ENCODE measurements at places on chromosomes 3 and 15.

- no peak for DNase-seq
These were observed 200.4 kb downstream of the ADAMTSL3 start for GRCh38 chr15:83854321-83854720.

DNA sequence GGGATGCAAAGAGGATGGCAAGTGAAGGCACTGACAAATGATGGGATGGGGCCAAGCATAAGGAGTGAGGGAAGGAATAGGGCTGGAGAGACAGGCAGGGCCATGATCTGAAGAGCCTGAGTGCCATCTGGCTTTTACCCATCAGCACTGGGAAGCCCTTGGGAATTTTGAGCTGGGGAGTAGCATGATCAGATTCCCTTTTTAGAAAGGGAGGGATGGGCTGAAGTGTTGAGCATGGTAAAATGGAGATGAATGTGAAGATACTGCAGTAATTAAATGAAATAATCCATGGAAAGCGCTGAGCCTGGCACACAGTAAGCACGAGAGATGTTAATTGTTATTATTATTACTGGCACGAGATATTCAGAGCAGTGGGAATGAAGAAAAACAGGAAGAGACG is 9.9 kb downstream of the RBP1 start:
- no peak for DNase-seq

- DNase-seq: no peak
These were observed 78.6 kb upstream of the PFN2 start for GRCh38 chr3:150049317-150049716.

DNA sequence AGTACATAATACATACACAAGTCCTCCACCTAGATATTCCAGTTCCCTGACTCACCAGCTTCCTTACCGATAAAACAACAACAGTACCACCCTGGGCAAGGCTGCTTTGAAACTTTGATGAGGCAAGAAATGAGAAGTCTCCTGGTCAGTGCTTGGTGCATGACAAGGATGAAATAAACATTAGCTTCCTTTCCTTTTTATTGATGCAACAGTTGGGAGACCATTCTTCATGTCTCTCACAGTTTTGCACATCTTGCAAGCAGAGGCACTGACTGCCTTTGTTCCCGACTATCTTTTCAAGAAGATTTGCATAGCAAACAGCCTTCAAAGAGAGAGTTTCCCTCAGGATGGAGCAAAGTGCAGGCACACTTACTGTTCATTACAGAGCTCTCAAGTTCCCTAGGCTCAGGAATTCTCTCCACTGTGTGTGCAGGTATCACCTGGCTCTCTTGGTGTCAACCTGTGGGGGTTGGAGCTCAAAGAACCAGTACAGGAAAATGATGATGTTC is 65.2 kb downstream of the MYLK start:
- DNase-seq: no peak

GRCh38 chr15:47624503-47624902 is 92.8 kb upstream of the SEMA6D start:
- DNase-seq: no peak

DNA sequence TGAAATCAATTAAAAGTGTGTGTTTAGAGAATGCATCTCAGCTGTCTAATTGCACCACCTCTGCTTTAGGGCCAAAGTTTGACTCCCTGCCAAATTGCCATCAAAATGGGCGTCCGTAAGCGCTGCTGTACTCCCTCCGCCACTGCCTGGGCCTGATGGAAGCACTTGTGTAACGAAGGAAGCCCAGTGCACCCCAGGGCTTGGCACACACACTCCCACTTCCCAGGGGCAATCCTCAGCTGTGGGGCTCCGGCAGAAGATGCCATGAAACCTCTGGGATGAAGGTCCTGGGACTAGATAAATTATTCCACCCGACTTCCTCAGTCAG is 137.8 kb downstream of the RORA start:
- DNase-seq: no peak

GRCh38 chr15:87225436-87225835 is 1031.1 kb downstream of the NTRK3 start:
- DNase-seq: no peak
